ENCODE measurements at places on chromosomes 7 and 10. TPM values are rescaled to one million over a fixed set of nuclear protein-coding genes. Genes with fewer than 3 reads are reported as not detected.

Gene ANXA8L1
- polyA plus RNA-seq, result 0.29 TPM

Gene CTAGE4
- 0.54 TPM for polyA plus RNA-seq

DNA sequence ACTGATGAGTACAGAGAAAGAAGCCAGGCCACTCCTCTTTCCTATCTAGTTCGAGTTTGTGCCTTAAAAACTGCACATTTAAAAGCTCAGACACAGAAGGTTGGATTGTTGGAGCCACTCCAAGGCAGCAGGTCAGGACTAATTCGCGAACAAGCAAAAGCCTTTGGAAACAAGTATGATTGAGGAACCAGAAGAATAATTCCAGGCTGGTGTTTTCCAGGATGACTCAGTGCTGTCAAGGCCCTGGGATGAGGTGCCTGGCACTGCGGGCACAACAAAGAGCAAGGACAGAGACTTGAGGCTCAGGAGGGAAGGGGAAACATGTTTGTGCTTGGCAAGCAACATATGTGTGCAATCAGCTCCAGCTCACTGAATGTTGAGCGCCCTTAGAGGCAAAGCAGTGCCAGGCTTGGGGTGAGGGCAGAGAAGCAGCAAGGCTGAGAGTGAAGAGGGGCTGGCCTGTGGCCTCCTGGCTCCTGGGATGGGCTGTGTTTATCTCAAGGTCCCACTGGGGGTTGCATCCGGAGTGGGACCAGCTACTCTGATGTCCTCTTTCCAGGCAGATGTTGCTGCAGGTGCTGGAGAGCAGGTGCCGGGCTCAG, 44.1 kb downstream of the VSTM4 start:
- H3K4me1 ChIP-seq, result peaks cover 2% of the 10 kb centered on the region
- H3K27me3 ChIP-seq, result no peaks in the 10 kb centered on the region
- no peak overlapping the region for H3K4me3 ChIP-seq
- no peak for DNase-seq
- no peaks in the 10 kb centered on the region for H3K36me3 ChIP-seq

GRCh38 chr10:10094691-10095090, 923.0 kb upstream of the CELF2 start:
- H3K36me3 ChIP-seq, result no peaks in the 10 kb centered on the region
- no peak overlapping the region for H3K27ac ChIP-seq
- no peaks in the 10 kb centered on the region for H3K27me3 ChIP-seq
- H3K4me1 ChIP-seq, result no peaks in the 10 kb centered on the region
- DNase-seq, result no peak

DNA sequence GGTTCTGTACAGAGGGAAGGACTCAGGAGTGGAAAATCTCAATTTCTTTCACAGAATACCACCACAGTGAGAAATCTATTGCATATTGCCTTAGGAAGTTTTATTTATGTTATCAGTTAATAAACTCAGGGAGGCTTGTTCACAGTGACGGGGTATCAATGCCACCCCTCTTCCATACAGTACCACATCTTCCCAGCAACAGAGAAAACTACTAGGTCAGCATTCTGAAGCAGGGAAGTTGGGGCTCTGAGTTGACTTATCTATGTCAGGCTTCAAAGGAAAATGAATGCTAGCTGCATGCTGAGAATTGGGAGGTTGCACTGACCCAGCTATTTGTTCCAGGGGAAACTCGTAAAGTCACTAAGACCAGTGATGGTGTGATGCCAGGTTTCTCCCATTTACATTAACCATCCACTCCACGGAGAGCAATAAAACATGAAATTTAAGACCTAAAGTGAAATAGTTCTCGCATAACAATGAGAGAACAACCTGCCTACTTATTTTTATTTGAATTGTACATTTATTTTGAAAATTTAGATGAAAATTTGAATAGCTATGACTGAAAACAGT, 266.7 kb downstream of the RNLS start:
- no peak overlapping the region for H3K4me3 ChIP-seq
- H3K27ac ChIP-seq, result no peak overlapping the region
- no peak for DNase-seq
- H3K27me3 ChIP-seq, result no peaks in the 10 kb centered on the region
- H3K36me3 ChIP-seq, result no peaks in the 10 kb centered on the region

DNA sequence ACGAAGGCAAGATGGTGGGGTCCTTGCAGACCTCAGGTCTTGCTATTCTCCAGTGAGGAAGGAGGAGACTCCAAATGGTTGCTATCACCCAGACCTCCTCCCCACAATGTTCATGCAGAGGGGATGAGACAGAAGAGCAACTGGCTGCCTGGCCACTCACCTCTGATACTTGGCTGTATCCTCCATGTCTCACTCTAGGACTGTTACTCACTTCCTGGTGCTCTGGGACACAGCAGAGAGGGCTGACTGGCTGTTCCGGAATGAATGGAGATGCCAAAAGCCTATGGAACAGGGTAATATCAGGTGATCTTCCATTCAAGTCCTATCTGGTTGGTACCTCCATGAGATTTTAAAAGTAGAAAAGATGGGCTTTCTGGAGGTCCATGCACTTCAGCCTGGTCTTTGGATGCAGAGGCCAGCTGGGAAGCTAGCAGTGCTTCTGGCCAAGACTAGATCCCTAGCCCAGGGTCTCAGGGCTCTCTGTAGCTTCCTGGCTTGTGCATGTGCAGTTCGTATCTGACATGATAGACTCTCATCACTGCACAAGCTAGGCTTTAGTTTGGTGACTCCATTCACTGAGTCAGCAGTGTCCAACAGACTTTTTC, 27.0 kb upstream of the ABI1 start:
- no peaks in the 10 kb centered on the region for H3K4me1 ChIP-seq
- no peaks in the 10 kb centered on the region for H3K27me3 ChIP-seq
- H3K4me3 ChIP-seq, result no peak overlapping the region
- DNase-seq, result no peak
- no peak overlapping the region for H3K27ac ChIP-seq

Data from GM12878 (cell line).